LNCaP clone FGC (cell line): ENCODE measurements at places on chromosomes 11 and 22.

DNA sequence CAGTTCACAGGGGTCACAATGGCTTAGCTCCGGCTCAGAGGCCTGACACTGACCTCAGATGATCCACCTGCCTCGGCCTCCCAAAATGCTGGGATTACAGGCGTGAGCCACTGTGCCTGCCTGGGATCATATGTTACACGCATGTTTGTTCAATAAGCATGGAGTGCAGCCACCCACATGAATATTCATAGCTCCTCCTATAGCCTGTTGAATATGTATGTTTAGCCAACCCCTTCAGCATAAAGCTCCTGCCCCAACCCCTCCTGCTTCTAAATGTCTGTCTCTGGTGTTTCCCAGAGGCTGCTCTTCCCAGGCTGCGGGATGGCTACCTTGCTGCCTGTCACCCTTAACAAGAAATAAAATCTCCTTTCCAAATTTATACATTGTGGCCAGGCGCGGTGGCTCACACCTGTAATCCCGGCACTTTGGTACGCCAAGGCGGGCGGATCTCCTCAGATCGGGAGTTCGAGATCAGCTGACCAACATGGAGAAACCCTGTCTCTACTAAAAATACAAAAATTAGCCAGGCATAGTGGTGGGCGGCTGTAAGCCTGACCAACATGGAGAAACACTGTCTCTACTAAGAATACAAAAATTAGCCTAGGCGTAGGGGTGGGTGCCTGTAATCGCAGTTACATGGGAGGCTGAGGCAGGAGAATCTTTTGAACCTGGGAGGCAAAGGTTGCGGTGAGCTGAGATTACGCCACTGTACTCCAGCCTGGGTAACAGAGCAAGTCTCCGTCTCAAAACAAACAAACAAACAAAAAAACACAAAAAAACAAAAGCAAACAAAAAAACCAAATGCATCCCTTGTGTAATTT lies 1.1 kb upstream of the APOBEC3F start:
- no peak for DNase-seq

DNA sequence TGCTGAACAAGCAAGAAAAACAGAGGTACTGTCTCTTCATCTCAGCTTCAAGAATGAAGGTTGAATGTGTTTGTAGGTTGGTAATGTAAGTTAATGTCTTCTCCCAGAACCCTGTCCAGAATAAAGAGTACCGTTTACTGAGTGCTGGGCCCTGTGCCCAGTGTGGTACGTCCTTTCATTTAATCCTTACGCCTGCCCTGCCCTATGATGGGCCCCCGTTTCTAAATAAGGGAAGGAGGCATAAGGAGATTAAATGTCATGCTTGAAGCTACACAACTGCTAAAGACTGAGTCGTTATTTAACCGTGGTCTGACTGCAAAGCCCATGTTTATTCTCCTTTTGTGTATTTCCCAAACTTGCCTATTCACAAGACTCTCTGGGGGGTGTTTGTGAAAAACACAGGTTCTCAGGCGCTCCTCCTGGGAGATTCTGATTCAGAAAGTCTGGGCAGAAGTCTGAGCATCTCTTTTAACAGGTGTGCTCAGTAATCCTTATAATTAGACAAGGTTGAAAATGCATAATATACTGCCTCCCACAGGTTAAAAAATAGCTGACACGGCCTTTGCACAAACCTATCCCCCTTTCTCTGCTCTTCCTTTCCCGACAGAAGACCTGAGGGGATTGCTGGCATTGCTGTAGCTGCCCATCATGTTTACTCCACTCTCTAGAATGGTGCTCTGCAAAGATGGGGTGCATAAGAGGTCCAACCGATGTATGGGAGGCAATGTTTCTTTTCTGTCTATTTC lies 56.3 kb upstream of the ZBTB44 start:
- no peak for DNase-seq

DNA sequence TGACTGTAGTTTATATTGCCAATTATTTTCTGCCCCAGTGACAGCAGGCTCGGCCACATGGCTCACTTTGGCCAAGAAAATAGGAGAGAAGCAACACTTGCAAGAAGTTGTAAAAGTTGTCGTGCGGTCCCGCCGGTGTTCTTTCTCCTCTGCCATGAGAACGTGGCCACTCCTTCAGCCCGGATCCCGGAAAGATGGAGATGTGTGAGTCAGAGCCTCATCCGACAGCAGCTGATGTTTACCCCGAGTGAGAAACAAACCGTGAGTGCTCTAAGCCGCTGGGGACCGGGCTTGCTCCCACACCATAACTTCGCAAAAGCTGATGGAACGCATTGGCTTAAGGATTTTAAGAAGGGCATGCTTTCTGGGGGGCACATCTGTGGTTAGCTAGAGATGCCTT lies 157.0 kb downstream of the CACNA1I start:
- DNase-seq: no peak

DNA sequence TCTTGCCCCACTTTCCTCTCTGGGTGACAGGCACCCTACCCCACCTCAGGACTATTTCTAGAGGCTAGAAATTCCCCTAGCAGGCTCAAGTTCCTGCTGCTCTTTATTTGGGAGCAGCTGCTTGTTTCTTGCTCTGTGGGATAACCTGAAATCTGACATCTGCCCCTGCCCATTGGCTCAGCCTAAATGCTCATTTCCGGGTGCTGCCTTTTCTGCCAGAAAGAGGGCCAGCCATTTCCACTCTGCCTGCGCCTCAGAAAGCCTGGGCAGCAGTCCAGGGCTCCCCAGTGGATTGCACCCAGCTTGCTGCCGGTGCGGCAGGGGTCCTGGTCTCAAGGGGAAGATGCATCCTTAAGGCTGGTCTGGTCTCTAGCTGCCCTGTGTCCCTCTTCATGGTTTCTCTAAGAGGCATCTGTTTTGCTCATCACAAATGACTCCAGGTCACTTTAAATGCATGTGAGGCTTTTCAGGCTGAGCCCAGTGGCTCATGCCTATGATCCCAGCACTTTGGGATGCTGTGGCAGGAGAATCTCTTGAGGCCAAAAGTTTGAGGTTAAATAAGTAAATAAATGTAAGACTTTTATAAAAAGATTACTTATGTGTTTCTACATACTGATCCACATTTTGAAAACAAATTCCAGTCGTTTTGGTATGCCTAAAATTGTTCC lies 10.3 kb upstream of the PNPLA5 start:
- DNase-seq: no peak
